ENCODE measurements at places on chromosomes 7 and 10. TPM values are rescaled to one million over a fixed set of nuclear protein-coding genes. Genes with fewer than 3 reads are reported as not detected.

GRCh38 chr10:46218921-46219320 lies 67.9 kb upstream of the ANTXRL start:
- no peak for DNase-seq

GRCh38 chr7:43454936-43455518 lies 127.9 kb upstream of the STK17A start:
- DNase-seq = peak; percentile 59

DNA sequence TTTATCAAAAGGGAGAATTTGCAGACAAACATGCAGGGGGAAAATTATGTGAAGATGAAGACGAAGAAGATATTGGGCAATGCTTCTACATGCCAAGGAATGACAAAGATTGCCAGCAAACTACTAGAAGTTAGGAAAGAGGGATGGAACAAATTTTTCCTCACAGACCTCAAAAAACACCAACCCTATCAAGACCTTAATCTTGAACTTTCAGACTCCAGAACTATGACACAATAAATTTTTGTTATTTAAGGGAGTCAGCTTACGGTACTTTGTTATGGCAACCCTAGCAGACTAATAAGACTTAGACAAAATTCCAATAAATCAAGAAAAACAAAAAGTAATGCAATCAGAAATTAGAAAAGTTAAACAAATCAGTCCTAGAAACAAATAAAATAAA lies 280.0 kb upstream of the GNAI1 start:
- DNase-seq = peak; percentile 67

DNA sequence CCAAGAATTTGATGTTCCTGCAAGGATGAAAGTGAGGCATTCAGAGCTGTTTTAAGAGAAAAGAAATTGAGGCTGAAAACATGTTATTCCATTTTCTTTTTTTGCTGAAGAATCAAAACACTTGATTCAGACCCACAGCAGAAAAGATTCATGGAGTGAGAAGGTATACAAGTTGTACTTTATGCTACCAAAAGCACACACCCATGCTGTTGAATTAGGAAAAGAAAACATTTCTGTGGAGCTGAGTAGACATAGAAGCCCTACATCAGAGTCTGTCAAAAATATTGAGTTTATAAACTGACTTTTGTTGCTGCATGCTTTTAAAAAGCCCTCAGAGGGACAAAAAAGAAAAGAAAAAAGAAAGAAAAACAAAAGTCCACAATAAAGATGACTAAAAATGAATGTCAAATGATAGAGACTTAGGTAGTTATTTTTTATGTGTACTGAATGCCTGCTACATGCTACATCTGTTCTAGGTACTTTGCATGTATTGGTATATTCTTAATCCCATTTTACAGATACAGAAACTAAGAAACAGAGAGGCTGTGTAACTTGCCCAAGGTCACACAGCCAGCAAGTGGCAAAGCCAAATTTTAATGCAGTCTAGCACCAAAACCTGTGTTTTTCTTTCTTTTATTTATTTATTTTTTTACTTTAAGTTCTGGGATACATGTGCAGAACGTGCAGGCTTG lies 71.7 kb upstream of the PALS2 start:
- no peak for DNase-seq

GRCh38 chr7:23672033-23672432 lies 8.0 kb upstream of the FAM221A start:
- DNase-seq = no peak

- no peak for DNase-seq
These were observed 76.2 kb upstream of the KIAA1217 start for GRCh38 chr10:24132741-24133140.

- no peak for DNase-seq
These were observed 372.9 kb upstream of the NFE2L3 start for GRCh38 chr7:25779002-25779546.

AKR1C4 gene
- total RNA-seq = not detected

LEP gene
- total RNA-seq = not detected

MBL2 gene
- total RNA-seq = not detected

All from fibroblast of villous mesenchyme (primary cell).